ENCODE measurements at places on chromosomes 1 and 21.

DNA sequence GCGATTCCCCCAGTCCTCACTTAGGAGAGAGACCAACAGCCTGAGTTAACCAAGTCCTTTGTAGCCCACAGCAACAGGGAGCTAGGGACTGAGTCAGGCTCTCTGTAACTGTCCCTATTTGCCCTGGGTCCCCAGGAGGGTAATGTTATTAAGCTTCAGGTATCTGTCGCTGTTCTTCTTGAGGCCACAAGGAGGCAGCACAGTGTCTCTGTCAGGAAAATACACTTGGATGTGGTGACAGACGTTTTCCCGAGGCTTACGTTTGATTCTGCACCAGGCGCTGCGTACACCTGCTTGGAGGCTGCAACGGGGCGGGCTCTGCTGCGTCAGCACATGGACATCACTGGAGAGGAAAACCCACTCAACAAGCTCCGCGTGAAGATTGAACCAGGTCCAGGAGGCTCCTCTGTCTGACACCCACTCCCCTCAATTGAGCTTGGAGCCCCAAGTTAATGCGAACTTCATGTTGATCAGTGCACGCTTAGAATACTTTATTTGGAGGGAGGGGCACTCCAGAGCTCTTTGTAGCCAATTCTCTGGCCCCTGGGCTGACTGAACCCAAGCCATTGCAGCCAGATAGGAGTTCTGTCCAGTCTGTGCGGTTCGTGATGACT is 10.7 kb upstream of the ELF3 start:
- no peaks in the 10 kb centered on the region for H3K36me3 ChIP-seq
- DNase-seq: peak; percentile 18
- no peaks in the 10 kb centered on the region for H3K27me3 ChIP-seq
- H3K4me3 ChIP-seq: no peak overlapping the region
- no peaks in the 10 kb centered on the region for H3K4me1 ChIP-seq

DNA sequence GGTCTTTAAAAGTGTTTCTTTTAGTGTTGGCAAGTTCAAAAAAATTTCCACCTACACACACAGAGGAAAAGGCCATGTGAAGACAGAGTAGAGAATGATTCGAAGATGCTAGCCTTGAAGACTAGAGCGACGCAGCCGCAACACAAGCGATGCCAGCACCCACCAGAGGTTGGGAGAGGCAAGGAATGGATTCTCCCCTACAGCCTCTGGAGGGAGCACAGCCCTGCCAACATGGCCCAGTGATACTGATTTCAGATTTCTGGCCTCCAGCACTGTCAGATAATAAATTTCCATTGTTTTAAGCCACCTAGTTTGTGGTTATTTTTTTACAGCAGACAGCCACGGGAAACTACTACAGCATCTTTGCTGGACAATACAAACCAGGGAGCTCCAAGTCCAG is 6.9 kb upstream of the ADAR start:
- DNase-seq: no peak
- H3K4me1 ChIP-seq: peaks cover 20% of the 10 kb centered on the region
- no peaks in the 10 kb centered on the region for H3K27me3 ChIP-seq
- no peak overlapping the region for H3K4me3 ChIP-seq
- no peaks in the 10 kb centered on the region for H3K36me3 ChIP-seq

DNA sequence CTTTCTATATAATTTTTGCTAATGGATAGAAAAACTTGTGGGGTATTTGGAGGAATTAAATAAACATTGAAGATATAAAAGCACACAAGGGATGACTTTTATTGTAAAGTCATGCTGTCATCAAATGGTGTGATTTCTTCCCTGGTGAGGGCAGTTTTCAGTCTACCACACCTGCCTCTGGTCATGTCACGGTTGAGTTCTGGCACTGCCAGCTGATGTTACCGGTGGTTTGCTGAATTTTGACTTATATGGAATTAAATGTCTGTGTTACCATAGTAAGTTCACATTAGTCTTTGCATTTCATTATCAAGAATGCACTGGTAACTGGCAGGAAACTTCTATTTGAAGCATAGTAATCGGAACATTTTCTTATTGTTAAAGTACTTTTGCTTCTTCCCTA is 13.4 kb downstream of the S1PR1 start:
- peaks cover 41% of the 10 kb centered on the region for H3K4me1 ChIP-seq
- no peak for DNase-seq
- H3K4me3 ChIP-seq: no peak overlapping the region
- H3K36me3 ChIP-seq: no peaks in the 10 kb centered on the region
- no peak overlapping the region for H3K27ac ChIP-seq
- H3K27me3 ChIP-seq: no peaks in the 10 kb centered on the region

DNA sequence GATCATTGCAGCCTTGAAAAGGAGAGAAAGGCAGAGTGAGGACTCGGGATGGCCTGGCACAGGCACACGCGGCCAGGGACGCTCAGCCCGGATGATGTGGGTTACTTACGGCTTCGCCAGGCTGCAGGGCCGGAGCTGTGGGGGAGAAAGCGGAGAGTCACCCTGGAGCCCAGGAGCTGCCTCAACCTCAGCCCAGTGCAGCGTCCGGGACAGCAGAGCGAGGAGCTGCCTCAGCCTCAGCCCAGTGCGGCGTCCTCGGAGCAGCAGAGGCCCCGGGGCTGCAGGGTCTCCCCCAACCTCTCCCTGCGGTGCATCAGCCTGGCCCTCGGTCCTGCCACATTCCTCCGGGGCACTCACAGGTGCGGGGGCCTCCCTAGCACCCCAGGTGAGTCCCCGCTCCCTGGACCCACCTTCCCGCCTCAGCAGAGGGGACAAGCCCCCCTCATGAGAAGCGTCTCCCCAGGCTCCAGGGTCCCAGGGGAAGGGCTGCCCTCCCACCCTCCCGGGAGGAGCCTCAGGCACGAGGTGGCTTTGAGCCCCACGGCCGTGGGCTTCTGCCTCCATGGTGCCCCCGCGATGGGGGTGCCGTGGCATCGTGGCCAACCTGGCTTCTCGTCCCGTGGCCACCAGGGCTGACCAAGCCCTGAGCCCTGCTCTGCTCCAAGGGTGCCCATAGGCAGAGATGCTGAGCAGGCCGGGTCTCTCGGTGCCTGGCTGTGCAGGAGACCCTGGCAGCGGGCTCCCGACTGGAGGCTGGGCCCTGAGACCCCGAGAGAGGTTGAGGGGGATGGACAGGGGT is 10.5 kb upstream of the RNF223 start:
- peaks cover 7% of the 10 kb centered on the region for H3K36me3 ChIP-seq
- no peak overlapping the region for H3K4me3 ChIP-seq
- peaks cover 8% of the 10 kb centered on the region for H3K4me1 ChIP-seq
- H3K27me3 ChIP-seq: no peaks in the 10 kb centered on the region
- H3K27ac ChIP-seq: no peak overlapping the region
- DNase-seq: no peak

- H3K27ac ChIP-seq: no peak overlapping the region
- no peak for DNase-seq
- H3K4me3 ChIP-seq: no peak overlapping the region
- no peaks in the 10 kb centered on the region for H3K36me3 ChIP-seq
- H3K4me1 ChIP-seq: no peaks in the 10 kb centered on the region
Measured at GRCh38 chr1:9028921-9029705, 2.9 kb upstream of the SLC2A7 start.

DNA sequence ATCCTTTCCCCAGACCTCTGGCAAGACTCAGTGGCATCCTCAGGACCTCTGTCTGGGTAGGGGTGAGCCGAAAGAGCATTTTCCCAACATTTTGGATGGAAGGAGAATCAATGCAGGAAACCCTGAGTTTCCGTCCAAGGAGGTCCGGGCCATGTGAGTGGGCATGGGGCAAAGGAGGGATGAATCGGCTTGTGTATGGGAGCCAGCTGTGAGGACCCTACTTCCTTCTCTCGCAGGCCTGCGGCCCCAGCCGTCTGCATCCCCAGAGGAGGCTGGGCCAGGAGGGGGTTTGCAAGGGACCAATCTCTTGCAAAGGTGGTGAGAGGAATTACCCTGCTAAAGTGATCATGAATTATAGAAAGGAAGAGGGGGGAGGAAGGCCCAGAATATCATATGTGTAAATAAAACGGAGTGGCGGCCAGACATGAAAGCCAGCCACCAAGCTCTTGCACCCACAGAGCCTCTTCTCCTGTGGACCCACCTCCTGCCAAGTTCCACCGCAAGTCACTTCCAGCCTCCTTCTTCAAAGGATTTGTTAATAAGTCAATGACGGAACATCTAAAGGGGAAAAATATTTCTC is 48.2 kb upstream of the POU3F1 start:
- no peaks in the 10 kb centered on the region for H3K36me3 ChIP-seq
- no peaks in the 10 kb centered on the region for H3K27me3 ChIP-seq
- H3K4me1 ChIP-seq: no peaks in the 10 kb centered on the region
- DNase-seq: no peak
- no peak overlapping the region for H3K4me3 ChIP-seq
- no peak overlapping the region for H3K27ac ChIP-seq

- no peak overlapping the region for H3K4me3 ChIP-seq
- peak overlapping the region; percentile 4 for H3K27ac ChIP-seq
- no peak for DNase-seq
- no peaks in the 10 kb centered on the region for H3K4me1 ChIP-seq
- H3K36me3 ChIP-seq: peaks cover 19% of the 10 kb centered on the region
- no peaks in the 10 kb centered on the region for H3K27me3 ChIP-seq
Measured at GRCh38 chr1:8503842-8504241, 185.9 kb downstream of the SLC45A1 start.

DNA sequence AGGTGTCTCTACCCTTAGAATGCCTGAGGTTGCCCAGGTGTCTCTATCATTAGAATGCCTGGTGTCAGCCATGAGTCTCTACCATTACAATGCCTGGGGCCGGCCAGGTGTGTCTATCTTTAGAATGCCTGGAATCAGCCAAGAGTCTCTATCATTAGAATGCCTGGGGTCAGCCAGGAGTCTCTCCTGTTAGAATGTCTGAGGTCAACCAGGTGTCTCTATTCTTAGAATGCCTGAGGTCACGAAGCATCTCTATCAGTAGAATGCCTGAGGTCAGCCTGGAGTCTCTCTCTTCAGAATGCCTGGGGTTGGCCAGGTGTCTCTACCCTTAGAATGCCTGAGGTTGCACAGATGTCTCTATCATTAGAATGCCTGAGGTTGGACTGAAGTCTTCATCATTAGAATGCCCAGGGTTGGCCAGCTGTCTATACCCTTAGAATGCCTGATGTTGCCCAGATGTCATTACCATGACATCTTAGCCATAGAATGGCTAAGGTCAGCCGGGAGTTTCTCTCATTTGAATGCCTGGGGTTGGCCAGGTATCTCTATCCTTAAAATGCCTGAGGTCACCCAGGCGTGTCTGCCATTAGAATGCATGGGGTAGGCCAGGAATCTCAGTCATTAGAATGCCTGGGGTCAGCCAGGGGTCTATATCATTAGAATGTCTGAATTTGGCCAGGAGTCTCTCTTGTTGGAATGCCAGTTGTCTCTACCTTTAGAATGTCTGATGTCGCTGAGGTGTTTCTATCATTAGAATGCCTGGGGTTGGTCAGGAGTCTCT is 44.0 kb downstream of the RNF187 start:
- DNase-seq: no peak
- no peaks in the 10 kb centered on the region for H3K36me3 ChIP-seq
- H3K27me3 ChIP-seq: peaks cover 8% of the 10 kb centered on the region
- H3K4me1 ChIP-seq: no peaks in the 10 kb centered on the region
- no peak overlapping the region for H3K27ac ChIP-seq
- H3K4me3 ChIP-seq: no peak overlapping the region

DNA sequence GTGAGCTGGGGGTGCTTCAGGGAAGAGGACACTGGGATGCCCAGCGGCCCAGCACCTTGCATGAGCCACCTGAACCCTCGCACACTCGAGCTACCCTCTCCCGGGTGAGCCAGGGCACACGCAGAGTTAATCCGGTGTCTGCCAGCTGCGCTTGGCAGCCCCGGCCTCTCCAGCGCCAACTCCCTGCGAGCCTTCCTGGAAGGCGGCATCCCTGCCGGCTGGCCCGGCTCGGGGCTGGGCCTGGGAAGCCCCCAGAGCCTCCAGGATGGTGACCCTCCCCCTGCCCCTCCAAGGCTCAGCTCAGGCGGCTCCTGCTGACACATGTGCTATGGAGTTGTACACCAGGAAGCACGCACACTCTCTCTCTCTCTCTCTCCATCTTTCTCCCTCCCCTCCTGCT is 48.7 kb downstream of the RAP1GAP start:
- no peaks in the 10 kb centered on the region for H3K36me3 ChIP-seq
- DNase-seq: no peak
- H3K4me3 ChIP-seq: no peak overlapping the region

- H3K4me3 ChIP-seq: no peak overlapping the region
- H3K27ac ChIP-seq: no peak overlapping the region
- H3K4me1 ChIP-seq: no peaks in the 10 kb centered on the region
- H3K27me3 ChIP-seq: no peaks in the 10 kb centered on the region
- no peak for DNase-seq
Measured at GRCh38 chr1:242146652-242147051, 147.8 kb upstream of the MAP1LC3C start.

DNA sequence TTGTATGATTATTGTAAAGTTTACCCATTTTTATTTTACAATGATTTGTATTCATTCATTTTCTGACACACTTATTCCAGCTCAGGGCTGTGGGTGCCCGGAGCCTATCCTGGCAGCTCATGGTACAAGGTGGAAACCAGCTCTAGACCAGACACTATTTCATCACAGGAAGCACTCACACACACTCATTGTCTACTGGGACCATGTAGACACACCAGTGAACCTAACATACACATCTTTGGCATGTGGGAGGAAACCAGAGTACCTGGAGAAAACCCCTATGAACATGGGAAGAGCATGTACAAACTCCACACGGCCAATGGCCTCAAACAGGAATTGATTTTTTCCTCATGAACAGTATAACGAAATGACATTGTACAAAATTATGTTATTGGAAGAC is 2.4 kb downstream of the DTL start:
- peaks cover 26% of the 10 kb centered on the region for H3K4me1 ChIP-seq
- H3K36me3 ChIP-seq: no peaks in the 10 kb centered on the region
- H3K27me3 ChIP-seq: no peaks in the 10 kb centered on the region
- H3K4me3 ChIP-seq: no peak overlapping the region

DNA sequence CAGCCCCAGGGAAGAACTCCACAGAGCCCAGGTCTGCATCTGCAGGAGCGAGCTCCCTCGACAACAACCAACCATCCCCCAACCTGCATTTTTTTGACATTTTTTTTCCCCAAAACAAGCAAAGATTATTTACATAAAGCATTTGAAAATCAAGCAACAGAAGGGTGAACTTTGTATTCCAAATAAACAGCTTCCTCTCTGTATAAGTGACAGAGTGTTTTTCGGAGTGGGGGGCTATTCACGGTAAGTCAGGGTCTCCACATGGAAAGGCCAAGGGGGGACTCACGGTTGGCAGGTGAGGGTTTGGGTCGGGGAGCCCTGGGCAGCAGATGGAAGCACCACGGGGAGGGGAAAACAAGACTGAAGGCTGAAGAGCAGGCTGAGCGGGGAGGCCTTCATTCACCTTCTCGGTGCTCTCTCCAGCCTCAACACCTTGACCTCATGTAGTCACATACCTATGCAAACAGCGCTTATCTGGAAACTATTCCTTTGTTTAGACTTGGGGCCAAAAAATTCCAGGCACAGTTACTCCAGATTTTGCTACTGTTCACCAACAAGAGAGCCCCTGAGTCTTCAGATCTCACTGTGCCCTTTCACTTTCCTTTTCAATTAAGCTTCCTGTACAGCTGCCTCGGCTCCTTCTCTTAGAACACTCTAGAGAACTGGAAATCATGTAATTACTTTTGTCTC is 27.6 kb downstream of the C2CD2 start:
- H3K36me3 ChIP-seq: no peaks in the 10 kb centered on the region
- H3K27me3 ChIP-seq: no peaks in the 10 kb centered on the region
- H3K4me1 ChIP-seq: peaks cover 37% of the 10 kb centered on the region
- peak; percentile 57 for DNase-seq
- peak overlapping the region; percentile 91 for H3K27ac ChIP-seq
- H3K4me3 ChIP-seq: peak overlapping the region; percentile 78
